WTC11 (cell line): ENCODE measurements at places on chromosomes 7 and 10.

DNA sequence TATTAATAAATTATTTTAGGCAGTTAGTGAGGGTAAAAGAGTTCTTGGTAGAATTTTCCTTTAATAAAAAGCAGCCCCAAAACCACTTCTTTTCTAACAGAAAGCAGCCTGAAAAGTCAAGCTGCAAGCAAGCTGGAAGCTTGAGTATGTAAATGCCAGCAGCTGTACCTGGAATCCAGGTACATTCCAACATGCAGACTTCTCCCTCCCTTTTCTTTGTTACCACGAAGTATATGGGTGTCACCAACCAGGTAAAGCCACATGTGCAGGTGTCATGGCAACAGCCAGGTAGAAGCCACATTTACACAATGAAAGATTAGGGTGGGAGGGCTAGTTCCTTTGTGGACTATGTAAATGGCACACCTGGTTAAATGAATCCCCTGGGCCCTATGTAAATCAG lies 114.6 kb downstream of the EPC1 start:
- DNase-seq, result peak; percentile 23

GRCh38 chr10:8130973-8131911 lies 76.8 kb downstream of the GATA3 start:
- no peak for DNase-seq

- no peak for DNase-seq
These were observed 71.2 kb upstream of the DUSP5 start for GRCh38 chr10:110426294-110427181.

GRCh38 chr7:22447762-22448161 lies 52.2 kb downstream of the STEAP1B start:
- no peak for DNase-seq

GRCh38 chr10:89341649-89342048 lies 13.9 kb downstream of the IFIT3 start:
- no peak for DNase-seq

- DNase-seq, result no peak
These were observed 69.3 kb downstream of the GLI3 start for GRCh38 chr7:42167631-42168236.

DNA sequence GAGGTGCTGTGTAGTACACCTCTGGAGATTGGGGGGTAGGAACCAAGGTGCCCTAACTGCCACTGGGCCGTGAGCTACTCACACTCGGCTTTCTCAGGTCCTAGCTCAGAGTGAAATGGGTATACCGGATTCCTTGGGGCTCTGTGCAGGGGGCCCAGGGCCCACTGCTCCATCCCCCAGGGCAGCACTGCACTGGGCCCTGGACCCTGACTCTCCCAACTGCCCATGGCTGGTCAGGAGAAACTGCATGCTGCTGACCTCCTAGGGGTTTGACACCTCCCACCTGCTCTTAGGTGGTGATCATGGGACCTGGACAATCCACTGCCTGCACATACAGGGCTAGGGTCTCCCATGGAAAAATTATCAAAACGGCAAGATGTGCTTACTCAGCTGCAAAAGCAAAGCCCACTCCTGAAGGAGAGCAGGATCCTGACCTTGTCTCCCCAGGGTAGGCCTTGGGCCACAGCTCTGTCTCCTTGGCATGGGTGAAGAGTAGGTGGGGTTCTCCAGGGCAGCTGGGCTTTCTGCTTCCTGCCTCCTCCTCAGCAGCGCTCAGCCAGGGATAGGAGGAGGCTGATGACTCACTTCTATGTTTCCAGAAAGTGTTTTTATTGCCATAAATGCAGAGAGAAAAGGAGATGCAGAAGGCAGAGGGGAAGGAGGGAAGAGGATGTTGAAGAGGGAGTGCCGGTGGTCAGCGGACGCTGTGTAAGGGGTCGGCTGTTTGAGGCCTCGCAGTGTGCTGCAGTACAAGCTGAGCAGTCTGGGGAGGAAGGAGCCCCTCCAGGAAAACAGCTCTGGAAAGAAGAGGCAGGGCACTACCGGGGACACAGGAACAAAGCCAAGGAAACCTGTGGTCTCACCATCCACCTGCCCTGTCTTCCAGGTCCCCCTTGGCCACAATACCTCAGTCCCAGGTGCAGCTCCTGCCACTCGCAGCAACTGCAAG lies 107.8 kb downstream of the ARHGAP22 start:
- DNase-seq, result no peak

DNA sequence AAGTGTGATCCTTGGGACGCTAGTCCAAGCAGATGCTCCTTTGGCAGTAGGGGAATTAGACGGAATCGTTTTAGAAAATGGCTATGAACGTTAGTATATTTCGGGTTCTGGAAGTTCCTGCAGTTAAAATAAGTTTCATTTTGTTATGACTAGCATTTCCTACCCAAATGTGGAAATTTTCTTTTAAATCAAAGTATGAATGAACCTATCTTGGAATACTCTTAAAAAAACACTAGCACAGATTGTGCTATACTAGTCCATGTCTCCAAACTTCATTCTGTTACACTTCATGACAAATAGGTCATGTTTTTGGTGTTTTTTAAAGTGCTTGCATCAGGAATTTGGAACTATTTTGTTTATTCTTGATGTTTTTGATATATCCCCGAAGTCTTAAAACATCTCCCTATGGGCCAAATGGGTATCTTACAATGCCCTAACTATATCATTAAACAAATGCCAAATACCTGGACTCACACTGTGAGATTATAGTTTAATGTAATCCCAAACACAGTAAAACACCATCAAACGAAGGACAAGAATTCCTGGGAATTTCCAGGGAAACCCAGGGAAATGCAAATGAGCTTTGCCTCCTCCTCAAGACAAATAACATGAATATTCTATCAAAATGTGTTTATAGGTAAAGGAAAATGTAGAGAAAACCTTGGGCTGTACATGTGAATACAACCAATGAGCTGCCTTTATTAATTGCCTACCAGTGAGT lies 75.9 kb upstream of the PTPRZ1 start:
- DNase-seq, result no peak

DNA sequence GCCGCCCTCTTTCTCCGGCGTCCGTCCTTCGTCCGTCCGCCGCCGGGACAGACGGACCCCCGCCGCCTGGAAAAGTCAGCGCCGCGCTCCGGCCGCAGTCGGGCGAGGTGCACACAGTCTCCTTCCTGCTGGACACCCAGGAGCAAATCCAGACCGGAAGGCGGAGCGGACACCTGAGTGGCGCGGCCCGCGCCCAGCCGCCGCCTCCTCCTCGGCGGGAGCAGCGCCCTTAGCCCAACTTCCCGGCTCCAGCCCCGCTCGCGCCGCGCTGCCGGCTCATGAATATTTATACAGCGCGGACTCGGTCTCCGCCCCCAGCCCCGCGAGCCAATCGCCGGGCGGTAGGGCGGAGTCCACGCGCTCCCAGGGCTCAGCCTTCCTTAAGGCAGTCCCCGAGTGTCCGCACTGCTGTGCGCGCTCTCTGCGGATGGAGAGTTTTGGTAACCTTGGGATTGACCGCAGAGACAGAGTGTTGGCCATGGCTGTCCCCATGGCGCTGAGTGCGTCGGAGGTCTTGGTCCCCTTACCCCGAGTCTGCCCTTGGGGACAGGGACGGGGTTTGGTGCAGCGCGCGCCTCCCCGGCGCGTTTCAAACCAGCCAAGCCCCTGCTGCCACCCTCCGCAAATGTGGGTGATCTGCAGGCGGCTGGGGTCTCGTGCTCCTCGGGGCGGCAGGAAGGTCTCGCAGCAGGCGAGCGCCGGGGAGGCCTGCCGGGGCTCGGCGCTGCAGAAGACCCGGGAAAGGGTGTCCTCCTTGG lies at the start of gene FZD8:
FZD8 (minus strand) TSS at position 262 of the 758 bp plus-strand sequence. CDS start 867 bp downstream, outside the sequence.
- peak; percentile 92 for DNase-seq

DNA sequence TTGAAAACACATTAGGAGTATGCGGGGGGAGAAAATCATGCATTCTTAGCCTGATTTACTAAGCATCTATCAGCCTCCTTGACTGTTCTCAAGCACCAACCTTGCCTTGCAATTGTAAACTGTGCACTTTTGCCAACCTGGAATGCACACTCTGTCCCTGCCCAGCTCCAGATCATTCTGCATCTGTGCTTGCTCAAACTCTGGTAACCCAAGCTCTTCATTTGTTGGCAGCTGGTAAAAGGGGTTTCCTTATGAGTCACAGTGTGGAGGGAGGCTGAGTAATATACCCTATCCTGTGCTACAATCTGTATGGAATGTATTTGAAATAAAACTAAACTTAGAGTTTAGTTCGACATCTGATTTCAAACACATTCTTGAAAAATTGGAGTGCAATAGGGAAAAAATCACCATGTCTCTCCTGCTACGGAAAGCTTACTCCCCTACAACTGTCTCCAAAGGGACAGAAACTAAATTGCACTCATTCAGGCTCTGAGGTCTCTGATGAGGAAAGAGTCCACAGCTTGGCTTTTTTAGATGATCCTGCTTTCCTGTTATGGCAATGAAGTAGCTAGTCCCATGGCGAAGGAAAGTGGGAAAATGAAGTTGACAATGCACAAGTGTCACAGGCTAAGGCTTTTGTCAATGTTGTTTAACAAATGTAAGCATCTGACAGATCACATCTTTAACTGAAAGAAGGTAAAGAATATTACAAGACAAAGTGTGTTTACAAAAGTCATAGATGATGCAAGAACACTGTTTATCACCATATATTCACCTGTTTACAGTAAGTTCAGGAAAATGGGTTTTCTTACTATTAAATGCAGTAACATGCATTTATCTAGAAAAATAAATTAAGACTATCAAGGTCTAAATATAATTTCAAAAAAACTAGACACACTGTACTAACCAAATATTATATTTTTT lies 61.9 kb downstream of the TES start:
- DNase-seq, result no peak
